ENCODE measurements at places on chromosomes 16 and 17.

DNA sequence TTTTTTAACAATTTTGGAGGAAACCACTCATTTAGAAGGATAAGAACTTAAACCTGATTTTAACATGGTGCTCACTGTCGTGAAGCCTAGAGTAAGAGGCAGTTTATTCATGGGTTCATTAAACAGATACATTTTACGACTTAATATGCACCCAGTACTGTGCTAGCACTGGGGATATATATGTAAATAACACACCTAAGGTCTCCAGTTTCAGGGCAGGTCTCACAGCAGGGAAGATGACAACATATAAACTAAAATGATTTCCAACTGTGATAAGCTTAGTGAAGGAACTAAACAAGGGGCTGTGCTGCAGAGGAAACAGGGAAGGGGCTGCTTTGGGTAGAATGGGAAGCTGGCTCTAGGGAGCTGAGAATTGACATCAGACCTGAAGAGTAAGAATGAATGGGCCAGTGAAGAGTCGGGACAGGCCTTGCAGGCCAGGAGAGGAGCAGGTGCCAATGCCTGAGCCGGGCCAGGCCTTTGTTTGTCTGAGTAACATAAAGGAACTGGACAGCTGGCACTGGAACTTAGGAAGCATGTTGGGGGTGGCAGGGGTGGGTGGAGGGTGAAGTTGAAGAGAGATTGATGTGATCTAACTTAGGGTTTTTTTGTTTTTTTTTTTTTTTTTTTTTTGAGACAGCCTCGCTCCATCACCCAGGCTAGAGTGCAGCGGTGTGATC is 12.1 kb downstream of the NT5M start:
- DNase-seq = no peak

- DNase-seq = no peak
Measured at GRCh38 chr17:42804918-42805367, 6.3 kb downstream of the CNTD1 start.

DNA sequence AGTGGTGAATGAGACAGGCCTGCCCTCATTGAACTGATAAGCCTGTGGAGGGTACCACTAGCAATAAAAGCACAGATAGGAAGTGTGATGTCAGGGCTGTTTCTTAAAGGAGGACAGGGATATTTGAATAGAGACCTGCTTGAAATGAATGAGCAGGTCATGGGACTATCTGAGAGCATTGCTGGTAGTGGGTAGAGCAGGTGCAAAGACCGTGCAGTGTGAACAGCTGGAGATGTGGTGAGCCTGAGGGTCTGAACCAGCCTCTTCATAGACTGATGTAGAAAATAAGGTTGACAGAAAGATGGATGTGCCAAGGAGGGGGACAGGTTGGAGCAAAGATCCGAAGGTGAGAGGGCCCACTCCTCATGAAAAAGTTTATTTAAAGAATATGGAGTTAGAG is 2.4 kb downstream of the NUP93 start:
- no peak for DNase-seq

DNA sequence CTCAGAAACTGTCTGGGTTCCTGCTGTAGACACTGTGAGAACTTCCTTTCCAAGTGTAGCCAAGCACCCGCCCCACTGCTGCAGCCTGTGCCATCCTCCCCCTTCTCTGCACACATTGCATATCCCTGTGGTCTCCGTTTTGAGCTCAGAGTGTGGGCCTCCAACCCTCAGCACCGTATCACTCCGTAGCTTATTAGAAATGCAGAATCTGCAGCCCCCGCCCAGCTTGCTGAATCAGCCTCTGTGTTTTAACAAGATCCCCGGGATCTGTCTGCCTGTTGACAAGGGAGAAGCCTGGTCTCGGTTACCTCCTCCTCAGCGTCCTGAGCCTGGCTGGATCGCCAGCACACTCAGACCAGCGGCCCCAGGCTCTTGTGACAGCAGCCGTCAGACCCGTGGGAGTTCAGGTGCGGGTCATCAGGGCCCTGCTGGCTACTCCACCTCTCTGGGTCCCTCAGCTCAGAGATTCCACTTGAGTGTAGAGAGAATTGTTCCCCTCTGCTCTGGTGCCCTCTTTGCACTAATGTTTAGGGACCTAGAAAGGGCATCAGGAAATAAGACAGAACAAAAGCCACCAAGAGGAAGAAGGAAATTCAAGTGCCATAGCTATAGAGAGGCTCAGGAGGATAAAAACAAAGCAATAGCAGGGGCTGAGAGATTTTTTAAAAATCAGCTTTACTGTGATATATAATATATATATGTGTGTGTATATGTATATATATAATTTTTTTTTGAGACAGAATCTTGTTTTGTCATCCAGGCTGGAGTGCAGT is 92.3 kb downstream of the PITPNC1 start:
- DNase-seq = no peak

DNA sequence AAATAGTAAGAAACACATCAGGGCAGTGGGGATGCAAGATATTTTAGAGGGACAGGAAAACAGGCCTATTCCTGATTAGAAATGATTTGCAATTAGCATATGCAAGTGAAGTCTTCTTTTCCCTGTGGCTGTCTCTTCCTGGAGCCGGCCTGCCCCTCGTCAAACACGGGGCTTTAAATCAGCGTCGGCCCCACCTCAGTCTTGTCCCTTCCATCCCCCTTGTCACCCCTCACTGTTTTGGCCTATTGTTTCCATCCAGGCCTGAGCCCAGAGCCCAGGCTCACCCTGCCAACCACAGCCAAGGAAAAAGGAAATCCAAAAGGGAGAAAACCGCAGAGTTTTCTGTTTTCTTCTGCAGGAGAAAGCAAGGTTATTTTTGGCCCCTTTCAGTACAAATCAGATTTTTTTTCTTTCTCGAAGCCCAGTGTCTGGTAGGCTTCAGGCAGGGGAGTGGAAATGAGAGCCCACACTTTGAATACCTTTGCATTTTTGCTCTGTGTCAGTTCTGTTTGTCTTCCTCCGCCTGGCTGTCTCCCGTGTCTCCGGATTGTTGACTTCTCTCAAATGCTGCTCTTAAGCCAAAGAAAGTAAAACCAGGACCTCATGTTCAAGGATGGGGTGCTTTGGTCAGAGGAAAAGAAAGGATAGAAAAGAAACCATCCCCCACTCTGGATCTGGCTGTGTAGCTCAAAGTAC is 399.9 kb upstream of the CDH11 start:
- no peak for DNase-seq

DNA sequence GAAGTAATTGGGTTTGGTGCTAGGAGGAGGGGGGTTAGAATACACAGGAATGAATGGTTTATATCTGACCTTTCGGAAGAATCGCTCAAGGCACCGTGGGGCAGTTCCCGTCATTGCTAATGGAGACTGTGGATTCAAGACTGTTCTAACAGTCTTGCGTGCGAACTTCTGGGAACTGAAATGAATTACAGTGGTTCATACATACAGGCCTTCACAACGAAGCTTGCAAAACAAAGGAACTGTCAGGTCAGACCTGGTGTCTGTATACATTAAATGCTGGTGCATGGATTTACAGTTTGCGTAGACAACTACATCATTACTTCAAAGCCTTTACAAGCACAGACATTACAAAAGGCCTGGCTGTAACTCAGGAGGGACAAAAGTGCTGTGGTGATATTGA is 983.9 kb downstream of the CDH11 start:
- DNase-seq = no peak

DNA sequence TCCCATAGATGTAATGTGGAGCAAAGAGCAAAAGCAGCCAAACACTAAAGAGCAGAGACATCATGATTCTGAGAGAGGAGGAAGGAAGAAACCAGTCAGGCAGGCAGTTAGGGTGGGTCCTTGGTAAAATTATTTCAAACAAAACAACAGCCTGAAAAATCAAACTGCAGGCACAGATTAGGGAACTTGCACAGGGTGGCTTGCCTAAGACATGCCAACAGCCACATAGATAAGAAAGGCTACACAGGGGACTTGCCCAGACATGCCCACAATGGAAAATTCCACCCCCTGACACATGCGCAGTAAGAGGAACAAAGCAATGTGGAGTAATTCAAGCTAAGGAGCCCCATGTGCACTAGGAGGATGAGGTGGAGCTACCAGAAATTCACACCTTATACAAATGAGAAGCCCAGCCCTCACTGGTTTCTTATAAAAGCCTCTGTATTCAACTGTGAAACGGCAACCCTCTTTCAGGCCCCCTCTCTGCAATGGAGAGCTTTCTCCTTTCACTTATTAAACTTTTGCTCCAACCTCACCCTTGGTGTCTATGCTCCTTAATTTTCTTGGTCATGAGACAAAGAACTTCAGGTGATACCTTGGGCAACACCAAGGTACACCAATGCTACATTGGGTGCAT is 7.3 kb upstream of the GAS7 start:
- no peak for DNase-seq
